ENCODE measurements at places on chromosomes 16 and 17.

- no peak for DNase-seq
These were observed 134.7 kb downstream of the SNX29 start for GRCh38 chr16:12111223-12111622.

GRCh38 chr17:50618941-50619340 lies 15.7 kb upstream of the ABCC3 start:
- no peak for DNase-seq

DNA sequence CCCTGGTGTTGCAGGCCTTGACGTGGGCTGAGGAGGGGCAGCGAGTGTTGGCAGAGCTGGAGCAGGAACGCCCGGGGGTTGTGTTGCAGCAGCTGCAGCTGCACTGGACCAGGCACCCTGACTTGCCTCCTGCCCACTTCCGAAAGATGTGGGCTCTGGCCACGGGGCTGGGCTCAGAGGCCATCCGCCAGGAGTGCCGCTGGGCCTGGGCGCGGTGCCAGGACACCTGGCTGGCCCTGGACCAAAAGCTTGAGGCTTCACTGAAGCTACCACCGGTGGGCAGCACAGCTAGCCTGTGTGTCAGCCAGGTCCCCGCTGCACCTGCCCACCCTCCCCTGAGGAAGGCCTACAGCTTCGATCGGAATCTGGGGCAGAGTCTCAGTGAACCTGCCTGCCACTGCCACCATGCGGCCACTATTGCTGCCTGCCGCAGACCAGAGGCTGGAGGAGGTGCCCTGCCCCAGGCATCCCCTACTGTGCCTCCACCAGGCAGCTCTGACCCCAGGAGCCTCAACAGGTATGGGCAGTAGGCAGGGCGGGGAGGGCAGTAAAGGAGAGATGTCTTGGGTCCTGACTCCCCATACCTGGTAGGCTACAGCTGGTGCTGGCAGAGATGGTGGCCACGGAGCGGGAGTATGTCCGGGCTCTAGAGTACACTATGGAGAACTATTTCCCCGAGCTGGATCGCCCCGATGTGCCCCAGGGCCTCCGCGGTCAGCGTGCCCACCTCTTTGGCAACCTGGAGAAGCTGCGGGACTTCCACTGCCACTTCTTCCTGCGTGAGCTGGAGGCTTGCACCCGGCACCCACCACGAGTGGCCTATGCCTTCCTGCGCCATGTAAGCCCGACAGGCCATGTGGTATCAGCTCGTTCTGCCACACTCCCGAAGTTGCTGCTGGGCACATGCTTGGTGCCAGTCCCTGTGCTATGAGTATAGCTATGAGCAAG lies 5.6 kb downstream of the PLEKHG4 start:
- no peak for DNase-seq

DNA sequence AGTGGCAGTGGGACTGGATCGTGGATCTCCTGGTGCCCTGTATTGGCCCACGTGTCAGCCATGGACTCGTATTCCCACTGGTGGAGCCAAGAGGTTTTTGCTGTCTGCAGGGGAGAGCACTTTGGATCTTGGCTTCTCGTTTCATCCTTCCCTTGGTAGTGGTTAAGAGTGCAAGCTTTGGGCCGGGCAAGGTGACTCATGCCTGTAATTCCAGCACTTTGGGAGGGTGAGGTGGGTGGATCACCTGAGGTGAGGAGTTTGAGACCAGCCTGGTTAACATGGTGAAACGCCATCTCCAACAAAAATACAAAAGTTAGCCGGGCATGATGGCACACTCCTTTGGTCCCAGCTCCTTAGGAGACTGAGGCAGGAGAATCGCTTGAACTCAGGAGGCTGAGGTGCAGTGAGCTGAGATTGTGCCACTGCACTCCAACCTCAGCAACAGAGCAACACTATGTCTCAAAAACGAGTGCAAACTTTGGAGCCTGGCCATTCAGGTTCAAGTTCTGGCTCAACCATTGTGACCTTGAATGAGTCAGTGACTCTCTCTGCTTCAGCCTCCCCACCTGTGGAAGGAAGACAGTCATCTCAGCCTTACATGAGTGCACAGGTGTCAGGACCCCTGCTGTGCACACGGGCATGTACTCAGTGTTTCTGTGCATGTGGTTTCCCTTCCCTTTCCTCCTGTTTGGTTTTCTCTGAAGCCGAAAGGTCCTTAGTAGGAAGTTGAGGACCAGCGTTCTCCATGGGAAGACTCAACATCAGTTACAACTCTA lies 57.4 kb downstream of the PLCG2 start:
- no peak for DNase-seq

DNA sequence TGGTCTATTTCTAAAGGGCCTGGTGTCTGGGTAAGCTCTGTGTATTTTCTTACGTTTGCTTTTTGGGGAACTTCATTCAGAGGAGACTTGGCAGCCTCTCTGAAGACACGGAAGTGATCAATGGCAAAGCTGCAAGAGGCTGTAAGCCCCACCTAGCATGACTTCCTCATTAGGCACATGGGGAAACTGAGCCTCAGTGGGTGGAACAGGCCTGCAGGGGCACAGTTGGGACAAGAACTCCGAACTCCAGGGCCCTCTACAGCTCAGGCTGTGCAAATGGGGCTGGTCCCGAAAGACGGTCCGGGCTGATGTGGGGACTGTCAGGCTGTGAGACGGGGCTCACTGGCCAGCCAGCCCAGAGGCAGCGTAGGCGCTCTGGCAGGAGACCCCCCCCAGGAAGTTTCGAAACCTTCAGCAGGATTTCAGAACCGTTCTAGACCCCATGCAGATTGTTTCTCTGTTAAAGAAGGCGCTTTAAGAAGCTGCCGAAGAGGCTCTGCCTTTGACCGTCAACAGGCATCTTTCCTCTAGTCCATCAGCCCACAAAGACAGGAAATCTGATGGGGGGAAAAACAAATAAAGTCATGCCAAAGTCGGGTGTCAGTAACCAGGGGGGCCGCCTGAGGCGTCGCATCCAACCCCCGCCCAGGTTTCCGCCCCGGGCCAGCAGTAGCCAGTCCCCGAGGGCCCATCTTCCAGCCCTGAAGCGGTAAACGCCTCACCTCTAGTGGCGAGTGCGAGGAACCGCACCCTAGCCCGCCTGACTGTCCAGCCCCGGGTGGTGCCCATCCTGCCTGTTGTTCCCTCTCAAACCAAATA lies 79.8 kb upstream of the TBC1D3K start:
- no peak for DNase-seq

- DNase-seq: no peak
These were observed 22.7 kb upstream of the SRCIN1 start for GRCh38 chr17:38628441-38628840.

GRCh38 chr17:47993964-47994363 lies 23.1 kb downstream of the CDK5RAP3 start:
- no peak for DNase-seq

DNA sequence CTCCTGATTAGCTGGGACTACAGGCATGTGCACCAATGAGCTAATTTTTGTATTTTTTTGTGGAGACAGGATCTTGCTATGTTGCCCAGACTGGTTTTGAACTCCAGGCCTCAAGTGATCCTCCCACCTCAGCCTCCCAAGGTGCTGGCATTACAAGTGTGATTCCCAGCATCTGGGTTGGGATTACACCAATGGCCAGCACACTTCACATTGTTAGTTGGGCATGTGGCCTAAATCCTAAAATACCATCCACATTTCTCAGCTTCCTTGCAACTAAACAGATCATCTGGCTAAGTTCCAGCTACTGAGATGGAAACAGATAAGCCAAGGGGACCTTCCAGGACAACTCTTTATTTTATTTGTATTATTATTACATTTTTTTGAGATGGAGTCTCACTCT lies 9.9 kb downstream of the RABEP2 start:
- no peak for DNase-seq

All from occipital lobe (tissue), 3 donors.